Activated T-helper 1 cell treated with anti-CD3 and anti-CD28 coated beads, Interleukin-12 subunit alpha, Interleukin-12 subunit beta, Interleukin-2, Interleukin-4 antibody, amounts not matched to agents 30 ng/mL and 10 ng/mL and 1 ng/mL, durations not matched to agents 14 hours and 24 hours and 36 hours (primary cell): ENCODE measurements at places on chromosomes 3 and 15.

DNA sequence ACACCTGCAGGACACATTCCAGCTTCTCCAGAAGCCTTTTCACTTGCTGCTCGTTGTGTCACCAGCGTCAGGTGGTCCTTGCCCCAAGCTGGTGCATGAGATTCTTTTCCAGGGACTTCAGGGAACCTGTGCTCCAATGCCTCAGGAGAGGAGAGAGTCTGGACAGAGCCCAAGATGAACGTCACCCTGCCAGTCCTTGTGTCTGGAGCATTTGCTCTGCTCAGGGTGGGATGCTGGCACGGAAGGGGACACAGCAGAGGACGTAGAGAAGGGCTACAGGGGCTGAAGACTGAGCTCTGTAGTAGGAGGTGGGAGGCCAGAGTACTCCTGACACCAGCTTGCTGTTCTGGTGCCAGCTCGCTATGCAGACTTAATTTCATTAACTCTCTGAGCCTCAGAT, 262.1 kb downstream of the XXYLT1 start:
- DNase-seq: no peak

GRCh38 chr3:114411190-114411668, 117.4 kb downstream of the TIGIT start:
- no peak for DNase-seq

DNA sequence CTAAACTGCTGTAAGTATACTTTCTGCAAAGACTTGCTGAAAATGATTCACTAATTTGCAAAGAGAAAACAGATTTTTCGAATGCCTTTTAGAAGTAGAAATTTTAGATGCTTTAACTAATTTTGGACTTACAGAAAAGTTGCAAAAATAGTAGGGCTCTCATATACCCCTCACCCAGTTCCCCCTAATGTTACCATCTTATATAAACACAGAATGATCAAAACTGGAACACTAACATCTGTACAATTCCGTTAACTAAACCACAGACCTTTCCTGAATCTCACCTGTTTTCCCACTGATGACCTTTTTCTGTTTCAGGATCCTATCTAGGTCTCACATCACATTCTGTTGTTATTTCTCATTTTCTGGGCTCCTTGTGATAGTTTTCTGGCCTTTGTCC, 454.8 kb downstream of the SHQ1 start:
- no peak for DNase-seq

GRCh38 chr3:151362751-151363174, 21.8 kb downstream of the P2RY12 start:
- no peak for DNase-seq

DNA sequence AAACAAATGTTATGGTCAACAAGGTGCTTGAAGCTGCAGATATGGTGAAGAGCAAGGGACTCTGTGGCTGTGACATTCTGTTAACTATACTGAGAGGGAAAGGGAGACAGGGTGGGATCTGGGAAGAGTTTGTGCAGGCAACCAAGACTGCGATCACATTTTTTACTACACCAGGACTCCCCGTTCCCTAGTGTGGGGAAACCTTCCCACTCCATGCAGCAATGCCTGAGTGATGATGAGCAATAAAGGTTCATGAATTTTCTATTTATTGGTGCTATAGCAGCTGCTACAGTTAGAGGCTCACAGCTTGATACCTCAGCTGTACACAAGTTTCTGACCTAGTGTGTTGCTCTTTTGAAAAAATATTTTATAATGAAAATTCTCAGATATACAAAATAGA, 160.9 kb upstream of the SGO1 start:
- no peak for DNase-seq

DNA sequence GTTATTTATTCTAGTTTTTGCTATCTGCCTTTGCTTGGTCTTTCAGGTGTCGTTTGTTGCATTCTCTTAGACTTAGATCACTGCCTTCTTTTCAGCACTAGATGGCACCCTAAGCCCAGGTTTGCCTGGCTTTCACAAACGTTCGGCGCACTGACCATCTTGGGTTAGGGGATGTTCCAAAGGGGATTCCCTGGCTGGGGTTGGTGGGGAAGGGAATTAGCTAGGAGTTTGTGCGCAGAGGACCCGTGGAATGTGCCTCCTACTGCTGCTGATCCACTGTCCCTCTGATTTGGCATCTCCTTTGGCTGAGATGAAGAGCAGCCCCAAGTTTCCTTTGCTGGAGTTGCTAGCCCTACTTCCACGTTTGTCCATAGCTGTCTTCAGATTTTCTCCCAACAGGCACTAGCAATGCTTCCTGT, 33.9 kb downstream of the PFN2 start:
- no peak for DNase-seq

GRCh38 chr3:188361888-188362287, 207.9 kb downstream of the LPP start:
- no peak for DNase-seq

- no peak for DNase-seq
Measured at GRCh38 chr3:183545708-183546107, 9.8 kb downstream of the KLHL6 start.

DNA sequence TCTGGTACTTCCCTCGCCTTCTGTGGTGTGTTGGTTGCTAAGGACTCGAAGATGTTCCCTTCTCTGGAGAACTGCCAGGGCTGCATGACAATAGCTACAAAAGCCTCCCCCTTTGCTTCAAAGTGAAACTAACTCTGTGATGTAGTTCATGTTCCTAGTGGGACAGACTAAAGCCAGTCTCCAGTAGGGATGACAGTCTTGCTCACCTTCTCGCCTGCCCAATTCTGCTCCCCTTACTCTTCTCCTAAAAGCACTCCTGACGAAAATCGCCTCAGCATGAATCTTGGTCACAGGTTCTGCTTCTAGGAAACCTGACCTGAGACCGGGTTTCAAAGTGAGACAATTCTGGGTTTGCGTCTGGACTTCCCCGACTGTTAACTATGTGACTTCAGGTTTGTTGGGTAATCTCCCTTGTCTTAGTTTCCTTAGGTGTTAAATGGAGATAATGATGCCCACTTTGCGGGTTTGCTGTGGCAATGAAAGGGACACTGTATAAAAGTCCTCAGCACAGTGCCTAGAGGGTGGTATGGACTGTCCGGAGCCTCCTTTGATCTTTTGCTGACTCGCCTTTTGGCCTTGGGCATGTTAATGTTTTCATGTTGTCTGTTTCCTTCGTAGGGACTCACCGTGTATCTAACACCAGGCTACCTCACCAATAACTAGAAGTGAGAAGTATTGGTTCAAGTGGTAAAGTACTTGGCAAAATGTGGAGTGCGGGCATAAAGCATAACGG, 24.9 kb upstream of the THRB start:
- no peak for DNase-seq

DNA sequence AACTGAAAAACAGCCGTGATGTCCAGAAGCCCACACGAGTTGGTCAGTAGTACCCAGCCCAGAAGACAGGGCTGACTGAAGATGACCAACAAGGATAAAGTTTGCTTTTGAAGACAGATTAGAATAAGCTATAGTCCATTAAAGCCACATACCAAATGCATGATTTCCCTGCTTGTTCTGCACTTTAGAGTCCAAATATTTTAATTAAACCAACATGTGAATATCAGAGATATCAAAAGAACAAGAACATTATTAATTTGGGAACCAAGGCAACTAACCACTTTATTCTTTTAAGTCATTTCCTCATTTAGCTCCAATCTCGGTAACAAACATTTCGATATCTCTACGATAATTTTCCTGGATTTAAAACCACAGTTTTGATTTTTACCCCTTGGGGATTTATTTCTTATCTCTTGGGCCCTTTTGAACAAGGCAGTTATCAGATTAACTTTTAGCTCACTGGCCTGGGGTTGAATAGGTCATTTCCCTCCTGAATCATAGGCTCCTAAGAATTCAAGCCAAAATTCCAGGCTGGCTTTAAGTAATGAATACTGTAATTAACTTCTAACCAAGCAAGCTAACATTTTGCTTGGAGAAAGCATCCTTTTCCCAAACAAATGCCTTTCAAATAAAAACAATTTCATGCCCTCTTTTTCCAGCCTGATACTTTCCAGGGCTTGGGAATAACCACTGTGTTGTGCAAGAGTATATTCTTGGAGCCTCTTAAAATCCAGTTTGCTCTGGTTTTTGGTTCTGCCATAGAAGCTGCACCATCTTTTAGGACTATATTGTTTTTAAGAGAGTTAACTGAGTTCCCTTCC, 102.9 kb upstream of the NR2E3 start:
- DNase-seq: no peak

DNA sequence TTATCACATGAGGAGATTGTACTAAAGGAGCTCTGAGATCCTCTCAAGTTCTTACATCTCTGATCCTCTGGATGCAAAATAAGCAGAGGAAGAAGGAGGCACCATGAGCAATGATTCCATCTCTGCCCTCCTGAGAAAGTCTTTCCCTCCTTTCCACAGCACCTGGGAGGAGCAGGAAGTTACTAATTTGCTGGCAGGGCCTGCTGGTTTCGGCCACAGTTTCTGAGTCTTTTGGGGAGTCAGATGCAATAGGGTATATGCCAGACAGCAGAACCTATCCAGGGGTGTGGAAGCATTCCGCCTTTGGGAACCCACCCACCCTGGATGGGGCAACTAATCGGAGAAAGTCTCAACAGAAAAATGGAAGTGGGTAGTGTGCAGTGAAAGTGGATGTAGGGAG, 38.5 kb upstream of the SPTSSB start:
- DNase-seq: no peak

DNA sequence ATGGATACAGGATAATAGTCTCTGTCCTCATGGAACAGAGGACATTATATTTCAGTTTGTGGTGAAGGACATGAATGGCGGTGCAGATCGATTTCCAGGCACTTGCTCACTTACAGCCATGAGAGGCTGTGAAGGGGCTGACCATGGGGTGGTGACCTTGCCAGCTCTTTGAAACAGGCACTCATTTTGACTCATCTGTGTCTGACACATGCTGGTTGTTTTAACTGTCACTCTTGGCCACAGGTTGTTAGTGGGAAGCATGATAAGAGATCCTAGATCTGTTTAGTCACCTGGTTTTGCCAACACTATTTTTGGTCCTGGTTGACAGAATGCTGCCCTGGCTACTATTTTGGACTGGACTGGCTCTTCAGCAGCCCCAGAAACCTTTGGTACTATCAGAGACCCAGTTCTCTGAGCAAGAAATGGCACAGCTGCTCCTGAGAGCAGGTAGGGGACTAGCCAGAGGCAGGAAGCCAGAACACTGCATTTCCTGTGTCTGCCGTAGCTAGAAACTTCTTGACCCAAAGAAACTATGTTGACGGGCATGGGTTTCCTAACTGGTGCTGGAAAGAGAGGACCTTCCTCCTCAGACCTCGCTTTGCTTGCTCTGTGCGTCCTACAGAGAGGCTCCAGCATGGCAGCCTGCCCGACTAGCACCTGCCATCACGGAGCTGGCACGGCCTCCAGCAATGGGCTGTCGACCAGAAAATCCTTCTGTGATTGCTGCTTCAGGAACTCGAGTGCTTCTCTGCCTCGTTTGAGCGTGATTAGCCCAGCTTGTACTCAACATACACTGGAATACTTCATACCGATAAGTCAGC, 6.3 kb downstream of the PXYLP1 start:
- no peak for DNase-seq

DNA sequence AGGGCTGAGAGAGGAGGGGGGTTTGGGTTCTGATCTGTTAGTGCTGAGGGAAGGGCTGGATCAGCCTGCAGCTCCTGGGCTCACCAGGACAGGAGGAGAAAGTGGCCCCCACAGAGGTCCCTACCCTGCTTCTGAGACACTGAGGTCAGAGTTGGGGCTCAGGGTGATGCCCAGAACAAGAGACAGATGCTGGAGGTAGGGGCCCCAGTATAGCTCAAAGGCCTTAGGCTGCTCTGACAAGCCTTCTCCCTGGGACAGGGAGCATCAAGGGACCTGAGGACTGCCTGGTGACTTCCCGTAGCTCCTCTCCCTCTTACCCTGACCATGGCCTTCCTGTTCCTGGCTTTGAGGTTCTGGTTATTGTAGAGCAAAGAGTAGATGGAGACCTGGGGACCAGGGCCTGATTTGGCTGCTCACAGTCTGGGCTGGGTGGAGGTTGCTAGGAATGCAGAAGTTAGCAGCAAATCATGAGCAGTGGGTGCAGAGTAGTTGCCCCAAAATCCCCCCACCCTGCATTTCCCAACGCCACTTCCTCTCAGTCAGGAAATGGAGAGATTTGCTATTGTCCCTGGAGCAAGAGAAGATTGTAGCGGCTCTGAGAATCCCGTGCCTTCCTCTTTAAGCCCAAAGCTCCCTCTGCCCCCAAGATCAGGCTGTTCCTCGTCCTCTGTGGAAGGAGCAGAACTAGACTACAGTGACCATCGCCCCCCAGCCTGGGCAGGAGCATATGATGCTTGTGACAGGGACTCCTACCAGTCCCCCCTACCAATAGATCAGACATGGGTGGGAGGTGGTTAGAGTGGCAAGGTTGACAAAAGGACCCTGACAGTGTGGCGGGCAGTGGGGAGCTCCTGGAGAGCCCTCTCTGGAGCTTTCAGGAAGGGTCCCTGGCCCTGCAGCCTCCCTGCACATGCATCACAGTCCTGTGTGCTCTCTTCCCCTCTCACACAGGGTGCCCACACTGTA, 47.4 kb upstream of the SEC22A start:
- no peak for DNase-seq

GRCh38 chr15:55868707-55869106, 124.7 kb downstream of the NEDD4 start:
- DNase-seq: no peak

- no peak for DNase-seq
Measured at GRCh38 chr3:46489381-46489780, 8.4 kb upstream of the RTP3 start.

- no peak for DNase-seq
Measured at GRCh38 chr3:17823036-17823435, 80.6 kb upstream of the TBC1D5 start.

- DNase-seq: no peak
Measured at GRCh38 chr15:82907350-82907749, 45.2 kb downstream of the HOMER2 start.

DNA sequence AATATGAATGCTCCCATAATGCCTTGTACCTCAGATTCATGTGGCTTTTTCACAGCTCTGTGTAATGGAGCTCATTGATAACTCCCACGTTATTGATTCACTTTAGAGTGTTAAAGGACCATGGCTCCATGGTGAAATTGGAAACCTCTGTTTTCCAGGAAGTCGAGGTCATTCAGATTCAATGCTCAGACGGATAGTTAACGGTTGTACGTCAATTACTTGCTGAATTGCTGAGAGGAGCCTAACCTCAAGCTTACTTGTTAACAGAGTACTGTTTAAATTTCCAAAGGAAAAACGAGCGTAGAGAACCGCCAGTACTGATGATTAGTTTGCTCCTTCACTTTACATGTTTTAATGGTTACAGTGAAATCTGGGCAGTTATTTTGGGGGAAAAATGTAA, 11.1 kb downstream of the ABHD17C start:
- no peak for DNase-seq

DNA sequence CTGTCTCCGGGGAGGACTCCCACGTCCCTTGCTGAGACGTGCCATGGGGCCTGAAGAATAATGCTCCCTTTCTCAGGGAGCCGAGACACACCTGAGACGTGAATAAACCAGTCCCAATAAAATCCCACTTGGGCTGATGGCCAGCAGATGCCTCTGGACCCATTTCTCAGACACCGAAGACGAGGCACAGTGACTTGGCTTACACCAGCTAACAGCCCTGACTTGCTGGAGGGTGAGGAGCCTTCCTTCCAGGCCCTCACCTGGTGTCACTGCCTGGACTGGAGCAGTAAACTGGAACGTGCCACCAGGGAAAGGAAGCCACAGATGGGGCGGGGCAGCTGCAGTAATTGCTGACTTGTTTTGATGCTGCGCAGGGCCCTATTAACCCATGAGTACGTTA, 189.7 kb downstream of the PDZRN3 start:
- DNase-seq: no peak

GRCh38 chr3:161890147-161890625, 393.6 kb downstream of the OTOL1 start:
- no peak for DNase-seq
